ENCODE measurements at places on chromosomes 11 and 22.

GRCh38 chr22:20264614-20265452 lies 3.3 kb downstream of the RTN4R start:
- no peak for DNase-seq

DNA sequence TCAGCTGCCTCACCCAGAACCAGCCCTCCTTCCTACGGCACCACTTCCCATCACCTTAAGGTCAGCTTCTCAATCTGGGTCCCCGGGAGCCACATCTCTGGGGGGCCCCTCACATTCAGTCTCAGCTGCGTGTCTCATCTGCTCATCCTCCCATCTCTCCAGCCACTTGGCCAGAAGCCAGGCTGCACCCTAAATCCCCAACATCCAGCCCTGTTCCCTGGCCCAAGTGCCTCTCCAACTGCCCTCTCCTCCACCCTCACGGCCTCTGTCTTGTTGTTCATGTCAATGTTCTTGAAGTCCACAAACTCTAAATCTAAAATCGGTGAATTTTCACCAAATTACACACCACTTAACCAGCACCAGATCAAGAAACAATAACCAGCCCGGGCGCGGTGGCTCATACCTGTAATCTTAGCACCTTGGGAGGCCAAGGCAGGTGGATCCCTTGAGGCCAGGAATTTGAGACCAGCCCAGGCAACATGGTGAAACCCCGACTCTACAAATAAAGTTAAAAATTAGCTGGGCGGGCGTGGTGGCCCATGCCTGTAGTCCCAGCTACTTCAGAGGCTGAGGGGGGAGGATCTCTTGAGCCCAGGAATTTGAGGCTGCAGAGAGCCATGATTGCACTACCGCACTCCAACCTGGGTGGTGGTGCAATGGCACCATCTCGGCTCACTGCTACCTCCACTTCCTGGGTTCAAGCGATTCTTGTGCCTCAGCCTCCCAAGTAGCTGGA lies 33.7 kb downstream of the A4GALT start:
- DNase-seq, result no peak

DNA sequence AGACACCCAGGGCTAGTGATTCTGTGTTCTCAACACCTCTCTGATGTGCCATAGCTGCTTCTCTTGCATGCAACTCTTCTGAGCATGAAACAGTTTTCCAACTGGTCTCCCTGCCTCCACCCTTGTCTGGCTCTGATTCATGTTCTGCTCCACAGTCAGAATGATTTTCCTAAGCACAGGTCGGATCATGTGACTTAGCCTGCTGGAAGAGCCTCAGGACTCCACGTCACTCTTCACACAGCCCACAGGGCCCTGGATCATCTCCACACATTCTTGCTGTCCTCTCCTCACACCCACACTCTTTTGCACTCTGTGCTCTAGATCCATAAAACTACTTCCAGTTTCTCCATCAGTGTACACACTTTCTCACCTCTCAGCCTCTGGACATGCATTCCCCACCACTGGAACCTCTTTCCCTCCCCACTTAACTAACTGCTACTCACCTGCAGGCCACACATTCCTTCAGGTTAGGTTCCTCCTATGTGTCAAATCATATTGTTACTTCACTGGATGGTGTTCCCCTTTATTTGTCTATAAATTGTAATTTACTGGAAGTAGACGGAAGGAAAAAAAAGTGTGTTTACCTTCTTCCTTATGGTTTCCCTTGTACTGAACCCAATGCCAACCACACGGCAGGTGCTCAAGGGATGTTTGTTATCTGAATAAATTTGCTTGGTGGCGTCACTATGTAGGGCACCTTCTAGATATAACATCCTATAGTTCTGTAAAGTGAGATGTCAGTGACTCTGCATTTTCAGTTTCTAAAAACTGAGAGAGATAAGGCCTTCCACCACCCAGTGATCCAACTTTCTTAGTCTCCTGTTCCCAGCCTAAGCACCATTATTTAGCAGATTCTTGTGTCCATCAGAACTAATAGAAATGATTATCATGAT lies 133.7 kb downstream of the ETS1 start:
- DNase-seq, result no peak

DNA sequence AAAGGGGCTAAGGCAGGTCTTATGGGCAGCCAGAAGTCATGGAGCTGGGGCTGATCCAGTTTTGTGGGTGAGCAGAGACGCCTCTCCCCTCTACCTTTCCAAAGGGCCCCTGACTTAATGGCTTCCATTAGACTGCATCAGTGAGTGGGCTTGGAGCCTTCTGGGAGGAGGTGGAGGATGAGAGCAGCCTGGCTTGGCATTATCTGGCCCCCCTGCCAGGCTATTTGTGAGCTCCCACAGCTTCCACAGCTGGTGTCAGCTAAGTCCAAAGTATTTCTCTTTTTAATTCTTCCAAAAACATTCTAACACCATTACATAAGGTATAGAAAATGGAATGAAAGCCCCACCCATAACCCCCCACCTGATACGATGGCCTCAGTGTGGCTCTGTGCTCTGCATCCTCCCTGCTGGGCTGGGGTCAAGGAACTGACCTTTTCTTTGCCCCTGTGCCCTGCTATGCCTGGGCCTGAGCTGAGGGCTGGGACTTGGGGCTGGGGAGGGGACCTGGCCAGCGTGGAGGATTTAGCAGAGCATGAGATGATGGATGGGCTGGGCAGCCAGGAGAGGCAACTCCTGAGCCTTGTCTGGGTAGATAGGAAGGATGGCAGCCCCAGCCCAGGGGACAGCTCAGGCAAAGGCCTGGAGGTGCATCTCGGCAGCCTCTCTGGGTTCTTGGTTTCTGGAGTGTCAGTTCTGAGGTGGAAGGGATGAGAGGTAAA lies 4.0 kb downstream of the AIFM3 start:
- DNase-seq, result no peak

DNA sequence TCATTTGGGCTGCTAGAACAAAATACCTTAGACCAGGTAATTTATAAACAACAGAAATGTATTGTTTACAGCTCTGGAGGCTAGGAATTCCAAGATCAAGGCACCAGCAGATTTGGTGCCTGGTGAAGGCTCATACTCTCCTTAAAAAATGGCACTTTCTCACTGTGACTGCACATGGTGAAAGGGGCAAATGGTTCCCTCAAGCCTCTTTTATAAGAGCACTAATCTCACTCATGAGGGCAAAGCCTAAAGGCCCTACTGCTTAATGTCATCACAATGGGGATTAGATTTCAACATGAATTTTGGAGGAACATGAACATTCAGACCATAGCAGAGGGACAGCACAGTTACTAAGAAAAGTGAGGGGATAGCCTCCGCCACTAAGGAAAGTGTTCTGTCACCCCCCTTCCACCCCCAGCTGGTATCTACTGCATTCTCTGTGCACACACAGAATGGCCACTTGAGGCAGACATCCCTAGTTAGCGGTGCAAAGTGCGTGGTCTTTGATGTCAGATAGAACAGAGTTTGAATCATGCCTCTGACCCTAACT lies 47.2 kb upstream of the CEP295 start:
- no peak for DNase-seq

DNA sequence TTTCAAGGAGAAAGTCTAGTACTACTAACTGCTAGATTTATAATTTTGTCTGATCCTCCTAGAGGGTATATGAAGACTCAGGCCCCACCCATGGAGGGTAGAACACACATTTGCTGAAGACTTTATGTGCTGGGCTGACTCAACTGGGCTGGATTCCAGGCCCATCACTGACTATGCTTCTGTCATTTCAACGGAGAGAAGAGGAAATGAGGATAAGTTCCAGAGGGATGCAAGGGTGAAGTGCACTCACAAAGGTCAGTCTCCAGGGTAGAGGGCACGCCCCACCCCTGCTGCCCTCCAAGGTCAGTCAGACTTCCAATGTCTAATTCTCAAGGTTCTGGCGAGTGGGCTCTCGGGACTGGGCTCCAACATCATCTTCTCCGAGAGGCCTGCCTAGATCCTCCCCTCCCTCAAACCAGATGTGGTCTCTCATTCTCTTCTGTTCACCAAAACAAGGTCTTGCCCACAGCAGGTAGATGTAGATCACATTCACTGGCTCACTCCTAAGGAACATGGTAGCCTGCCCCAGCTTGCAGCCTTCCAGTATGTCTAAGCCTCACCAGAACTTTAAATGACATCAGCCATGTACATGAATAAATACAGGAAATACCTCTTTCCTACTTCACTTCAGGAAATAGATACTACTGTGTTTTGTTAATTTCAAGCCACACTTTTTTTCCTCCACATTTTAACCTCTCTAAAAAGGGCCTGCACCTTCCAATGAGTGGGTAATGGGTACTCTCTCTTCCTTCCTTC lies 7.3 kb upstream of the C11orf86 start:
- DNase-seq, result no peak

GRCh38 chr11:122360875-122361274 lies 244.9 kb upstream of the BLID start:
- DNase-seq, result no peak

- DNase-seq, result no peak
Observed at GRCh38 chr22:48640890-48641841, 1186.5 kb downstream of the BRD1 start.

GRCh38 chr22:20354238-20354975 lies 34.5 kb upstream of the DGCR6L start:
- DNase-seq, result no peak

DNA sequence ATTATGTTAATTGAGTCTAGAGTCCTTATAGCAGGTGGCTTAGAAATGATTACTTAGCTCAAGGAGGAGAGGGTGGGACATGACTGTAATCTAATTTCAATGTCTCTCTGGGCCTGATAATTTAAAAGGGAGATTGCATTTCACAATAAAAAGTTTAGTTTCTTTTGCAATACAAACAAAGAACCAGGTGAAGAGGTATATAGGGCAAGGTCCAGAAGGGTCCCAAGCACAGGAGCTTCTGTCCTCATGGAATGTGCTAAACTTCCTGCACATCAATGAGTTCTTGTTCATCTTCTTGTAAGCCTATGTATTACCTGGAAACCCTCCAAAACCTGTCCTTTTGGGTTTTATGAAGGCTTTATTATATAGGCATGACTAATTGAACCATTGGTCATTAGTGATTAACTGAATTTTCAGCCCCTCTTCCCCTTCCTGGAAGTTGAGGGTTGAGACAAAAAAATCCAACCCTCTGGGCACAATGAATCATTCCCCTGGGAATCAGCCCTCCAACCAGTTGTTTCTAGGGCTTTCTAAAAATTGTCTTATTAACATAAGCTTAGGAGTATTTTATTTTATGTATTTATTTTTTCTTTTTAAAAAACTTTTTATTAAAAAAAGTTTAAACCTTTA lies 37.6 kb downstream of the MS4A2 start:
- DNase-seq, result no peak

- no peak for DNase-seq
Observed at GRCh38 chr11:126484266-126484665, 128.8 kb downstream of the ST3GAL4 start.

GRCh38 chr11:61698173-61698948 lies 18.2 kb downstream of the DAGLA start:
- no peak for DNase-seq

GRCh38 chr11:72430741-72431570 lies 3.4 kb downstream of the CLPB start:
- DNase-seq, result no peak

GRCh38 chr11:35030716-35031213 lies 108.2 kb upstream of the CD44 start:
- no peak for DNase-seq

GRCh38 chr11:34302046-34302921 lies 55.5 kb downstream of the ABTB2 start:
- DNase-seq, result no peak

GRCh38 chr22:23495614-23496444 lies 84.3 kb downstream of the IGLL1 start:
- no peak for DNase-seq

GRCh38 chr11:133227632-133228111 lies 304.6 kb downstream of the OPCML start:
- no peak for DNase-seq

DNA sequence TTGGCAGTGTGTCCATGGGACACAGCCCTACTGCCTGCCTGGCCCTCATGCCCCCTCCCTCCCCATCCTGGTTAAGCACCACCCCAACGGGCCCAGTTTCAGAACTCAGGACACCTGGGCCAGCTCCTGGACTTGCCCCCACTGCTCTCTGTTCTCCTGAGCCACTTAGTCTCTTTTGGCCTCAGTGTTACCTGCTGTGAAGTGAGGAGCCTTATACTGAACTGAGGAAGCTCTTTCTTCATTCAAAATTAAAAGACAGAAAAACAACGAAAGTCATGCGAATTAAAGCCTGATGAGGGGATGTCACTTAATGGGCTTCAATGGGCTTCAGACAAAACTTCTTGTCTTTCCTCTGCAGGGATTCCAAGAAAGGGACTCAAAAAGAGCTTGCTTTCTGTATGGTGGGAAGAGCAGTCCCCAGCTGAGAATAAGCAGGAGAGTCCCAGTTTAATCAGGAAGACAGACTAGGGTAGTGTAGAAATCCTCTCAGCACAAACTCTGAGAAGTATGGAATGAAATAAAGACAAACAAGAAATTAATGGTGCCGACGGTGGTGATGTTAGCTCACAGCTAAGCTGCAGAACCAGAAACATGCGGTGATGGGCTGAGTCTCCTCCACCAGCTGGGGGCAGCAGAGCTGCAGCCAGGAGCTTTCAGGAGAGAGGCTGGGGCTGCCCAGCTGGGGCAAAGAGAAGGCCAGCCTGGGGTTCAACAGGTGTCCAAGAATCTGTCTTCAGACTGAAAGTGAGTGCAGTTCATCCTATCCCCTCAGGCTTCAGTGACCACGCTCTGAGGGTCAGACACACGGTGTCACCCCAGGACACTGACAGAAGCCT lies 101.0 kb downstream of the GGTLC2 start:
- no peak for DNase-seq

GRCh38 chr11:8531982-8532381 lies 62.0 kb downstream of the STK33 start:
- no peak for DNase-seq

DNA sequence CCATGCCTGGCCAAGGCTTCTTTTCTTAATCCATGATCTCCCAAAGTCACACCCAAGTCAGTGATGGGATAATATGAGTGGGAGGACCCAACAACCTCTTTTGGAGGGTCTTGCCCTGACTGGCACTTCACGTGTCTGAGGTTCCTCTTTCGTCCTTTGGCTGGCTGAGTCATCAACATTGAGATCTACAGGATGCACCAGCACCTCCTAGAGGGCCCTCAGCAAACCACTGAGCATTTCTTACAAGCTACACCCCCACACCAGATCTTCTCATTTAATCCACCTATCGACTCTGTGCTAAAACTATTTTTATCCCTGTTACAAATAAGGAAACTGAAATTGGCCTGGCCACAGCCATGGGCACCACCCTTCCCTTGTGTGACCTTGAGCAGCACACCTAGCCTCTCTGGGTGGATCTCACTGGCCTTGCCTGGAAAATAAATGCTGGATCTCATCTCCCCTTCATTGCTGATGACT lies 63.4 kb downstream of the FLI1 start:
- DNase-seq, result no peak

GRCh38 chr22:45235101-45235777 lies 5.5 kb downstream of the KIAA0930 start:
- no peak for DNase-seq
